ENCODE measurements at places on chromosomes 4 and X. TPM values are rescaled to one million over a fixed set of nuclear protein-coding genes. Genes with fewer than 3 reads are reported as not detected.

DNA sequence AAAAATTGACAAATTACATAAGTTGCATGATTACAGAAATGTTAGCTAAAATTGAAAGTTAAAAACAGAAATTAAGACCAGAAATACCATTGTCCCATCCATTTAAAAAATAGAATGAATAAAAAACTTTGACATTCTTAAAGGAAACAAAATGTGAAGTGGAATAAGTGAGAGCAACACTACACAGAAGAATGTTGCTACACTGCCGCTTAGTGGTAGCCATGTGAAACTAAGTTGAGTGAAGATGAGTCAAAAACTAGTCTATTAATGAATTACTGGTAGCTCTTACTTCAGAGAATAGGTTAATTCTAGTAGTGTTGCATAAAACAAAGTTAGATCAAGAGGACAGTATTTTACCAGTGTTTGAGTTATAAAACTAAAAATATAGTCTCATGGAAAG lies 571.0 kb upstream of the KLHL4 start:
- H3K27ac ChIP-seq = no peak overlapping the region
- no peaks in the 10 kb centered on the region for H3K4me1 ChIP-seq
- no peaks in the 10 kb centered on the region for H3K27me3 ChIP-seq
- H3K36me3 ChIP-seq = no peaks in the 10 kb centered on the region

DNA sequence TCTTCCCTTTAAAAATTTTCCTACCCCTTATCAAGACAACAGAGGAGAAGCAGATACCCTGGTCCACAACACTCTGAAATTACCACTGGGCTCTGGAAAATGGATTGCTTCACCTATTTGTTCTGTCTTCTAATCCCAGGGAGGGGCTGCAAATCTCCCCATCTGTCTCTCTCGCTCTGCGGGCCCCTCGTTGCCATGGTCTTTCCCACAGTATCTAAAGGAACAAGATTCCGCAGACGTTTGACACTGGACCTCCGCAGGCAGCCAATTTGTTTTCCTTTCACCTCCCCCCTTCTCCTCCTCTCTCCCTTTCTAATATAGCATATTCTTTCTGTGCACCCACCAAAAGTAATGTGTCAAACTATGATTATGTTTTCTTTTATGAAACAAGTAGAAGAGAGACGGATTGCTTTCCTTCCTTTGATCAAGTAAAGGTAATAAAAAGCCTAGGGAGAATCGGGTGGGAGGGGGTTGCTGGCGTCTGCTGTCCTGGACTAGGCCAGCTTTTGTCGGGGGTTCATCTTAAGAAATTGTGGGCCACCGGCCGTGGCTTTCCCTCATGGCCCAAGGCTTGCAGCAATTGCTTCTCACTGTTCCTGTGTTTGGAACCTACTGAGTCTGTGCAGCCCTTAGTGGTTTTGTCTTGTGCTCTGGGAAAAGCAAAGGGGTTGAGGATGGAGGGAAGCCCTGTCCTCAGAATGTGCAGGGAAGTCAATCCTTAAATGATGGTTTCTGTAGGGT lies 81.0 kb downstream of the MGST2 start:
- H3K4me3 ChIP-seq = no peak overlapping the region
- no peaks in the 10 kb centered on the region for H3K4me1 ChIP-seq
- no peak for DNase-seq
- H3K36me3 ChIP-seq = no peaks in the 10 kb centered on the region
- H3K27ac ChIP-seq = no peak overlapping the region

GRCh38 chr4:13535118-13535517 lies 9.2 kb downstream of the NKX3-2 start:
- peaks cover 78% of the 10 kb centered on the region for H3K27me3 ChIP-seq
- no peaks in the 10 kb centered on the region for H3K36me3 ChIP-seq
- no peak overlapping the region for H3K4me3 ChIP-seq

DNA sequence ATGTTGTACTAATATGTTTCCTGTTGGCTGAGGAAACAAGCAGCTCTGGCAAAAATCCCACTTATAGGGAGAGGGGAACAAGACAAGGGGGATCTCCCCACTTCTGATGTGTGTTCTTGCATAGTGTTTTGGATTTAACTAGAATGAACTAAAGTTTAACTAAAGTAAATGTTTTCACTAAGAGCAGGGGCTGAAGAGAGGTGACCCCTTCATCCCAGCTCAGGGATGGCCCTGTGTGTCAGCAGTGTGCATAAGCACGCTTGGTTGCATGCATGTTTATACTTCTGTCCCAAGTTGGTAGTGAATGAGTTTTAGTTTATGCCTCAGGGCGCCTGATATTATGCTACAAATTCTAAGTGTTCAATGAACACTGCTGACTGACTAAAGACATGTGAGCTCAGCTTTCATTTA lies 169.4 kb downstream of the MGST2 start:
- no peak overlapping the region for H3K4me3 ChIP-seq
- H3K4me1 ChIP-seq = peaks cover 8% of the 10 kb centered on the region
- no peak overlapping the region for H3K27ac ChIP-seq
- peaks cover 7% of the 10 kb centered on the region for H3K36me3 ChIP-seq
- H3K27me3 ChIP-seq = no peaks in the 10 kb centered on the region

GRCh38 chr4:150710770-150711375 lies 128.9 kb downstream of the MAB21L2 start:
- no peak overlapping the region for H3K27ac ChIP-seq
- no peaks in the 10 kb centered on the region for H3K27me3 ChIP-seq
- DNase-seq = no peak
- H3K4me3 ChIP-seq = no peak overlapping the region

GRCh38 chr4:188452097-188452496 lies 312.9 kb downstream of the TRIML1 start:
- H3K4me1 ChIP-seq = no peaks in the 10 kb centered on the region
- no peaks in the 10 kb centered on the region for H3K36me3 ChIP-seq
- H3K27me3 ChIP-seq = no peaks in the 10 kb centered on the region
- no peak overlapping the region for H3K27ac ChIP-seq
- DNase-seq = no peak
- H3K4me3 ChIP-seq = no peak overlapping the region

- H3K27ac ChIP-seq = no peak overlapping the region
- H3K4me3 ChIP-seq = no peak overlapping the region
- H3K27me3 ChIP-seq = no peaks in the 10 kb centered on the region
Observed at GRCh38 chr4:80393246-80393969, 57.9 kb downstream of the CFAP299 start.

DNA sequence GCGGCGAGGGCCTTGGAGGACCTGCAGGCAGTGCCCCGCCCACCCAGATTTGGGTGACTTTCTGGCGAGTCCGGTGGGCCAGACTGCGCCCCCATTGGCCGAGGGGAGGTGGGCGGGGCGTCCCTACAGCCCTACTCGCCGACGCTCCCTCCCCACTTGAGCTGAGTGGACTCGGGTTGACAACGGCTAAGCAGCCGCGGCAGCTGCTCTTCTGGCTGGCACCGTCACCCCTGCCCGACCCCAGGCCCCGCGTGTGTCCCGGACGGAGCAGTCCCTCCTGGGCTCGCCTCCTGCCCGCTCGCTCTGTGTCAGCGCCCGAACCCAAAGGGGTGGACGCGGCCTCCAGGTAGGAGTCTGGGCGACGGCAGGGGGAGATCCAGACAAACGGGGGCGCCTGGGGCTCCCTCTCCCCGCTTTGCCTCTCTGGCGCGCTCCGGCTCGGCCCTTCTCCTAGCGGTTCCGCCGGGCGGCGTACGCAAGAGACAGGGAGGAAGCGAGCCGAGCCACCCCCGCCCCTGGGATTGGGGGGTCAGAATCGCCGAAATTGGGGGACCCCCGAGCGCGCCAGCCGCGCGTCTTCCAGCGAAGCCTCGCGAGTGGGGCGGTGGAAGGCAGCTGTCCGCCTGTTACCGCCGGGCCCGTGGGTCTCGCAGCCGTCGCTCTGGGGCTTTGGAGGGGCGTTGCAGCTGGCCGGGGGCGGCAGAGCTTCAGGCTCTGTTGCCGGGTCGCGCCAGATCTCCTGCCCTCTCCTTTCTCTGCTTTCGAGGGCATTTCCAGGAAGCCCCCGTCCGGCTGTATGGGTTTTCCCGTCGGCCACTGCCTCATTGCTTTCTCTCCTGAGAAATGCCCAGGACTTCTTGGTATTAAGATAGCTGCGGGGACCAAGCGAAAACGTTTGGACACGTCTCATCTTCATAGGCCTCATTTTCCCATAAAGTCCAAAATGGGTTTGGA lies 46.3 kb downstream of the STARD8 start:
- H3K4me1 ChIP-seq = no peaks in the 10 kb centered on the region
- H3K27me3 ChIP-seq = no peaks in the 10 kb centered on the region
- H3K4me3 ChIP-seq = no peak overlapping the region
- DNase-seq = no peak
- H3K27ac ChIP-seq = peak overlapping the region; percentile 22
- no peaks in the 10 kb centered on the region for H3K36me3 ChIP-seq

- H3K27me3 ChIP-seq = no peaks in the 10 kb centered on the region
- no peak for DNase-seq
- peaks cover 3% of the 10 kb centered on the region for H3K4me1 ChIP-seq
- no peak overlapping the region for H3K27ac ChIP-seq
Observed at GRCh38 chrX:31201503-31201902, 129.7 kb upstream of the FTHL17 start.

- no peak overlapping the region for H3K27ac ChIP-seq
- H3K36me3 ChIP-seq = no peaks in the 10 kb centered on the region
- no peak overlapping the region for H3K4me3 ChIP-seq
Observed at GRCh38 chr4:52911684-52912294, 49.7 kb downstream of the RASL11B start.

- H3K4me1 ChIP-seq = no peaks in the 10 kb centered on the region
- no peak for DNase-seq
- H3K36me3 ChIP-seq = no peaks in the 10 kb centered on the region
- no peaks in the 10 kb centered on the region for H3K27me3 ChIP-seq
- H3K27ac ChIP-seq = no peak overlapping the region
Observed at GRCh38 chr4:7753931-7754465, 185.7 kb downstream of the AFAP1 start.

- H3K4me1 ChIP-seq = no peaks in the 10 kb centered on the region
- no peaks in the 10 kb centered on the region for H3K27me3 ChIP-seq
- H3K27ac ChIP-seq = no peak overlapping the region
- DNase-seq = no peak
Observed at GRCh38 chr4:25062098-25062497, 31.4 kb upstream of the LGI2 start.

GRCh38 chr4:142104041-142104440 lies 467.7 kb downstream of the IL15 start:
- H3K36me3 ChIP-seq = no peaks in the 10 kb centered on the region
- no peak overlapping the region for H3K4me3 ChIP-seq
- no peak overlapping the region for H3K27ac ChIP-seq
- no peaks in the 10 kb centered on the region for H3K4me1 ChIP-seq
- no peaks in the 10 kb centered on the region for H3K27me3 ChIP-seq

- H3K4me3 ChIP-seq = no peak overlapping the region
- DNase-seq = no peak
- no peaks in the 10 kb centered on the region for H3K36me3 ChIP-seq
- no peaks in the 10 kb centered on the region for H3K4me1 ChIP-seq
- no peak overlapping the region for H3K27ac ChIP-seq
Observed at GRCh38 chr4:99817309-99817890, 773 bp downstream of the DAPP1 start.

DNA sequence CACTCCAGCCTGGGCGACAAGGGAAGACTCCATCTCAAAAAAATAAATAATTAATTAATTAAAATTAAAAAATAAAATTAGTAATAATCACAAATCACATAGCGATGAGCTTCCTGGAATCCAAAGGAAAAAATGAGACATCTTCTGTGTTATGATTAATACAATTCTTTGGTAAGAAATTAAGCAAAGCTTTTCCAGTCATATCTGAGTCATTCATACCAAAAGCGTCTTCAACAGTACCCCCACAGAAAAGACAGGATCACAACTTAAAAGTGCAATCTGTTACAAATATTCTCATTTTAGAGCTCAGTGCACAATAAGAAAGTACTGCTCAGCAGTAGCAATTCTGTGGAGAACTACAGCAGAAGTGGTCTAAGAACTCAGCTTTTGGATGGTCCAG lies 168.5 kb upstream of the MXRA5 start:
- H3K27ac ChIP-seq = no peak overlapping the region
- H3K36me3 ChIP-seq = no peaks in the 10 kb centered on the region
- DNase-seq = no peak
- no peaks in the 10 kb centered on the region for H3K27me3 ChIP-seq
- H3K4me3 ChIP-seq = no peak overlapping the region

DNA sequence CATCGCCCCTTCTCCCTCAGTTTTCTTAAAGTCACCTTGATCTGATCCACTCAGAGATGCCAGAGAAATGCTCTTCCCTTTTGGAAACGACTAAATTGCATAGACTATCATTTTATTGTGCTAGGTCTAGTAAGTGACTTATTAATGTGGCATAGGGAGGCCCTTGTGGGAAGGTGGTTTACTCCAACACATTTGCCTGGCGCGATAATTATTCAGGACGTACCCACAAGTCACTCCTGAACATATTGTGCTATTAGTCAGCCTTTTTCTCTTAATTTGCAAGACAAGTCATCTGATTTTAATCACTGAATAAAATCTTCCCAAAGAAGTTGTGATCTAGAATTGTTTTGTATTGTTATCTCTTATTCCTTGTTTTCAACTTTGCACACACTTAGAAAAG lies 7.6 kb downstream of the ENPEP start:
- DNase-seq = peak; percentile 38
- no peak overlapping the region for H3K4me3 ChIP-seq
- H3K27me3 ChIP-seq = no peaks in the 10 kb centered on the region
- H3K36me3 ChIP-seq = no peaks in the 10 kb centered on the region
- no peak overlapping the region for H3K27ac ChIP-seq

- no peaks in the 10 kb centered on the region for H3K27me3 ChIP-seq
- H3K4me3 ChIP-seq = peak within 1 kb of the TSS; percentile 79
- H3K27ac ChIP-seq = no peak within 1 kb of the TSS
- H3K36me3 ChIP-seq = no peaks in the 10 kb centered on the region
- DNase-seq = peak; percentile 30
Observed at GRCh38 chrX:100731441-100732281, at the start of gene SYTL4. Gene SYTL4 (minus strand): TSS chrX:100732121. CDS start chrX:100702037, 30,084 bp downstream.

- no peaks in the 10 kb centered on the region for H3K27me3 ChIP-seq
- no peaks in the 10 kb centered on the region for H3K4me1 ChIP-seq
- no peak overlapping the region for H3K4me3 ChIP-seq
- no peak for DNase-seq
Observed at GRCh38 chr4:121642292-121642691, 54.5 kb downstream of the ANXA5 start.

TMPRSS11D gene
- not detected for polyA plus RNA-seq

WNK3 gene
- polyA plus RNA-seq = not detected

ADH1A gene
- 0.88 TPM for polyA plus RNA-seq
